ENCODE measurements at places on chromosomes 6 and 20. TPM values are rescaled to one million over a fixed set of nuclear protein-coding genes. Genes with fewer than 3 reads are reported as not detected.

Gene SPAG4
- total RNA-seq, result 2.5 TPM

Gene ID1
- 672 TPM for total RNA-seq

Gene KCNG1
- total RNA-seq, result 1.4 TPM

Gene KIF13A
- total RNA-seq, result 44.0 TPM

Gene FAM217A
- not detected for total RNA-seq

Gene PTPRT
- total RNA-seq, result 2.2 TPM

Gene RNF8
- total RNA-seq, result 9.3 TPM

Gene TRDN
- 1.1 TPM for total RNA-seq

- DNase-seq, result no peak
These were observed 26.3 kb upstream of the FAM50B start for GRCh38 chr6:3822747-3823445.

- no peak for DNase-seq
These were observed 44.1 kb downstream of the NKX2-4 start for GRCh38 chr20:21353236-21353635.

GRCh38 chr20:41480054-41480770 is 113.6 kb upstream of the EMILIN3 start:
- no peak for DNase-seq

DNA sequence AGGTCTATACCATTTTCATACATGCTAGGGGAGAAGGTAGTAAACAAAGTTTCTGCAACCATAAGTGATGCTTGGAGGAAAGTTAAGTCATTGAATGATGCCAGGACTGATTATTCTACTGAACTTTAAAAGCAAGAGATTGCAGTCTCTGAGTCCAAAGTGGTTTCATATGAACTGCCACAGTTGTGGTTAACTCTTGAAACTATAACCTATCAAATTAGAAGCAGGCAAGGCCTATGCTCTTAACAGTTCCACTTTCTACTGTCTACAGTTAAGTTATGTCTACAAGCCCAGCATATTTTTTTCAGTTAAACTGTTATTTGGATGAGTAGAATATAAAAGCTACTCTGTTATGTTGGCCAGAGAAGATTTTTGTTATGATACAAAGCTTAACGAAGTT is 326.5 kb upstream of the RUNX2 start:
- no peak for DNase-seq

DNA sequence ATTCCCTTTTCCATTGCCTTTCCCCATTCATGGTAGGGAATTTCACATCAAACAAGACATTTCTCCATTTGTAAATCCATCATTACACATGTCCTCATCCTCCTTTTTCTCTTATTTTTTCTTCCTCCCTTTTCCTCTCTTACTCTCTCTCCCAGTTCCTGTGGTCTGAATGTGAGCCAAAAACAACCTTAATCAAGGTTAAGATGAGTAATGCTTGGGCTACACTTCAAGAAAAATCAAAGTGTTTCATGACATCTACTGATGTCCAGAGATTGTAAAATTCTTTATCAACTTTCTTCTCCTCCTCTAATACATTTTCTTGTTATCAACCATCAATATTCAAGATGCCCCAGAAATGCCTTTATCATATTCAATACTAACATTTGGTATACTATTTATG is 208.0 kb upstream of the PRND start:
- no peak for DNase-seq

GRCh38 chr6:137707590-137708360 is 159.3 kb upstream of the TNFAIP3 start:
- no peak for DNase-seq

DNA sequence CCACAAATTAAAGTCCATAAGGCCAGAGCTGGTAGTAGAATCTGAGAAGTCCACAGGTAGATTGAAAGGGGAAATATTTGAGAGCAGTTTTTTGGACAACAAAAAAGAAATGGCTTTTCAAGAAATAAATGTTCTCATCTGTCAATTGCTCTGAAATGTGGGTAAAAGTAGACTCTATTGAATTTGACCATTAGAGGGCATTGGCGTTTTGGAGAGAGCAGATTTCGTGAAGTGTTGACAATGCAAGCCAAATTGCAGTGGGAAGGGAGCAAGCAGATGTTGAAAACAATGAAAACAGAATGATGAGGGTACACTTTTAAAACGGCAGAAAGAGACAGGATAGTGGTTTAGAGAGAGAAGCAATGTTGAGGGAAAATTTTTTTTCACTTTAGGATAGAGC is 149.1 kb upstream of the FAM83B start:
- no peak for DNase-seq

DNA sequence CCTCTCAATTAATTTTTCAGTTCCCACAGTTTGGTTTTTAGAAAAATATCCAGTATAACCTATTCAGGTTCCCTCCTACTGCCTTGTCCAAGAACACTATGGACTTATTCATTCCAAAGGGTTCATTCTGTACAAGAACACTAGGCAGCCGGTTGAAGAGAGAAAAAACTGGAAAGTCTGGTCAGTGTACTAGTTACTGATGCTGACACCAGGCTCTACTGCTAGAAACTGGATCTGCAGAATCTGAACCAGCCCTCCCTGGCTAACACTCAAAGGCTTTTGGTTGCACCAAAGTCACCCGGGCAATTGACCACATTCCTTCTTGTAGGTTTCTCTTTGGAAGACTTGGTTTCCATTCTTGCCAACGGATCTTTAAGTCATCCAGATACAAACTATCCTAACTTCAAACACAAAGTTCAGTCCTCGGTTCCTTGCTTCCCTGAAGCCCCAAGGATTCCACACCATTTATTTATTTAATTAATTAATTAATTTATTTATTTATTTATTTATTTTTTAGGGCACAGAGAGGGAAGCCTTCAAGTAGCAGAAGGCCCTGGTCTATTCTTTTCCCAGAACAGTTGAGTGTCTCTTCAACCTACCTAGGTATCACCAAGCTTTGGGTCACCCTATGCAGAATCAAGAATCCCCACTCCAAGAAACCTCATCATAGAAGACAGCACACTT is 268.1 kb downstream of the ADGB start:
- DNase-seq, result no peak

- no peak for DNase-seq
These were observed 21.4 kb upstream of the NELFCD start for GRCh38 chr20:58959652-58960051.

DNA sequence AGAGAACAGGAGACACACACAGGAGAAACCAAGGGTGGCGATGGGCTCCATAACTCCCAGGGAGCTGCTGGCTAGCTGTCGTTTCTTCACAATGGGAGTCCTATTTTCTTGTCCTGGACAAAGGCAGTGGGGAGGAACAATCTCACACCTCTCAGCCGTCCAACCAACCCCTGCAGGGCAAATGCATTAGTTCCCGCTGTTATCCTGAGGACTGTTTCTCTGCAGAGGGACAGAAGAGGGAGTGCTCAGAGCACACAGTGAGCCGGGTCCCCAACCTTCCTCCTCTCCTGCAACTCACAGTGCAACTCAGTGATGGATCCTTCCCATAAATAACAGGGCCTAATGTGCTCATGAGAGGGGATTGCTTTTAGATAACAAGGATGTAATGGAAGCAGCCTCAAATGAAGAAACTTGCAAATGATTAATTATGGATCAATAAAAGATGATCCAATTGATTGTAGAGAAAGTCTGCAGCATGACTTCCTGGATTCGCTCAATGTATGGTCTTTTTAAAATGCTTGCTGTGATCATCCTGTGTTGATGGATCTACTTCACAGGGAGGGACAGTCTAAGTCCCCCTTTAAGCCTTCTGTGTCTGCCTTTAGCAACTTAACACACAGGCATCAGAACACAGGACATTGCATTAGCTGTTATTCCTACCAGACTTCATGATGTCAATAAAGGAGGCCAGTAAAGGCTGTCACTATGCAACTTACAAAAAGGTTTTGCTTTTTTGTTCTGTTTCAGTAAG is 453.4 kb upstream of the AGPAT4 start:
- DNase-seq, result no peak

- DNase-seq, result no peak
These were observed 46.8 kb upstream of the NEDD9 start for GRCh38 chr6:11279284-11279689.

DNA sequence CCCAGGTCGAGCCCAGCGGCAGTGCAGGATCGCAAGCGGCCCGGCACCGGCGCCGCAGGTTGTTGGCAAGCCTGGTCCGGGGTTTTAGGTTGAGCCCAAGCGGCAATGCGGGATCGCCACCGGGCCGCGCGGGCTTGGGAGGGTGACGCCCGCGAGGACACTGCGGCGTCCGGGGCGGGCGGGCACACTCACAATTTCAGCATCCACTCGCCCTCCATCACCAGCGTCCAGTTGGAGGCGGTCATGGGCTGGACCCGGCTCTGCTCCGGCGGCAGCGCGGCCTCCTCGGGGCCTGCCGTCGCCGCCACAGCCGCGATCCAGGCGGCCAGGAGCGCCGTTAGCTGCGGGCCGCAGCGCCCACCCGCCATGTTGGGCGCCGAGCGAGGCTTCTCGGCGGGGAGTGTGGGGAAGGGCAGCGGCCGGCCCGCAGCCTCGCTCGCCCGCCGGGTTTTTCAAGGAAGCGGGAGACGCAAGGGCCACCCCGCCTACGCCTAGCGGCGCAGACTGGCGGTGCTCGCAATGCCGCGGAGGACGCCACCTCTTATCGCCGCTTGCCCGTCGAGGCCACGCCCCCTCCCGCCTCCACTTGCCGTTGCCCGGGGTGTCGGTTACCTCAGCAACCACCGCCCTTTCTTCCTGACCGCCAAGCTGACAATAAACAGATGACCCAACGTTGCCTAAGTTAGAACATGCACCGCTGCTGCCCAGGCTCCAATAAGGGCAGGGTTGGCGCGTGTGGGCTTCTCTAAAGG is at the start of gene TMX4:
TMX4 (minus strand) TSS at position 516 of the 752 bp plus-strand sequence; CDS start at position 368, 148 bp downstream.
- peak; percentile 96 for DNase-seq

- no peak for DNase-seq
These were observed 71.8 kb downstream of the MTHFD1L start for GRCh38 chr6:150937132-150937906.

DNA sequence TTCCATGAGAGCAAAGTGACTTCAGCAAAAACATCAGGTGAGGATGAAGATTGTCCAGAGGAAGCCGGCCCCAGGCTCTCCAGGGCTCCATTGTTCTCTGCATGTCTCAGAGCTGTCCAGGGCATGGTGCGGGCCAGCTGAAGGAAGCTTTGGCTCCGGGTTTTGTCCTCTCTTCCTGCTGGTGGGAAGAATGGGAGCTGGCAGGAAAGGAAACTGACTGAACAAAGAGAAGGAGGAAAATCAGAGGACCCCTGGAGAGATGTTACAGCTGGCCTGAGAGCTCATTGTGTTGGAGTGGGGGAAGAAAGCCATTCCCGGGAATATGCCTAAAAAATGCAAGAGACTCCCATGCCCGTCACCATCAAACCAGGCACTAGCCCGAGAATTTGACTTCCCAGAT is 27.1 kb downstream of the PRND start:
- no peak for DNase-seq

DNA sequence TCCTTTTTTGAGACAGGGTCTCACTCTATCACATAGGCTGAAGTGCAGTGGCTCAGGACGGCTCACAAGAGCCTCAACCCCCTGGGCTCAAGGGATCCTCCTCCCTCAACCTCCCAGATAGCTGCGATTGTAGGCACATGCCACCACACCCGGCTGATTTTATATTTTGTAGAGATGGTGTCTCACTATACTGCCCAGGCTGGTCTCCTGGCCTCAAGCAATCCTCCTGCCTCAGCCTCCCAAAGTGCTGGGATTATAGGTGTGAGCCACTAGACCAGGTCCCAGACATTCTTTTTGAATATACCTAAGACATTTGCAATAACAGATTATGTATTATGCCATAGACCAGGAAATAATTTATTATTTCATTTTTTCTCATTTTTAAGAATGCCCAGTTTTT is 58.3 kb upstream of the CDYL start:
- no peak for DNase-seq

DNA sequence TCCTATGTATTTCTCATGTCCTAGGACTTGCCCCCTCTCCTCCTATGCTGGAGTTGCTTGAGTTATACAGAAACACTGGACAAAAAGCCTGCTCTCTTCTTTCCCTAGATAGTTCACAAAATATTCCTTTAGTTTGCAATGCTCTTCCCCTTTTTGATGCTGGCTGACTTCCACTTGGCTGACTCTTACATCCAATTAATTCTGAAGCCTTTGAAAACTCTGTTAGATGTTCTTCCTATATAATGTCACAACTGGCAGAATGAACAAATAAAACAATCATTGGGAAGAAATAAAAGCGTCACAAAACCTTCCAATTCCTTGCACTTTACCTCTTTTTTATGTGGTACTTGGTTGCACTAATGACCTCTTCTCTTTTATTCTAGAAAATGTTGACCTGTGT is 253.8 kb upstream of the CITED2 start:
- DNase-seq, result no peak
